ENCODE measurements at places on chromosomes 7 and 10.

GRCh38 chr10:132302421-132303310 is 5.1 kb downstream of the STK32C start:
- no peak for DNase-seq

- peak; percentile 9 for DNase-seq
Measured at GRCh38 chr7:5630670-5631069, 150.8 kb downstream of the RNF216 start.

DNA sequence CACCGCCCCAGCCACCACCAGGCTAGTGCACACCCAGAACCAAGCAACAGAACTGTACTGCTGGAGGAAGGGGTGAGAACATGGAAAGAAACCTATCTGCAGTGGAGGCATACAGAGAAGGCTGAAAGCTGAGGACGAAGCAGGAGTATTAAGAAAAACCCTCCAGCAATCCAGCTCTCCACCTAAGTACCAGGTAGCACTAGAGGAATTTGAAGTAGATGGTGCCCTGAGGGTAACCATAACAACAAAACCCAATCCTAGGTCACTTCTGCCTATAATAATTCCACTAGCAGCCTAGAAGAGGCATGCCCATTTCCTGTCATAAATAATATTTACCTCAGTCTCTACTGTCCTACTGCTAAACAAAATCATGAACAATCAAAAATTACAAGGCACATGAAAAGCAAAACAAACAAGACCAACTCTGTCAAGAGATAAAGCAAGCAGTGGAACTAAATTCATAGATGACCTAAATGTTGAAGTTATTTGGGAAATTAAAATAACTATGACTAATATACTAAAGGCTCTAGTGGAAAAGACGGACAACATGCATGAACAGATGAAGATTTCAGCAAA is 51.1 kb downstream of the HYCC1 start:
- no peak for DNase-seq

- no peak for DNase-seq
Measured at GRCh38 chr10:50216418-50216817, 34.9 kb downstream of the ASAH2 start.

DNA sequence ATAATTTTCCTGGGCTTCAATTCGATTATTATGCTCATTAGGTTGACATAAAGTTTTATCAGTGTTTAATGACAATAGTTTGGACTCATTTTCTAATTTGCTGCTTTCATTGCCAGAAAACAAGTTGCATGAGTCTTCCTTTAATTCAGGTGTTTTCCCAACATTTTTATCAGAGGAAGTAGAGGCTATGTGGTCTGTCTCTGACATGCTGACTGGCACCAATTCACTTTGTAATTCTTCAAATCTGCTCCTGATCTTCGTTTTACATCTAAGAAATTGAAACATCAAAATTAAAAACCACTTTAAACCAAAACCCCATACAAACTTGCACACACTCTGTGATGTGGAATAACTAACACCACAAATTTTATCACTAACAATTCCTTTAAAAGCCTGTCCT is 10.9 kb downstream of the CCDC186 start:
- DNase-seq: no peak

DNA sequence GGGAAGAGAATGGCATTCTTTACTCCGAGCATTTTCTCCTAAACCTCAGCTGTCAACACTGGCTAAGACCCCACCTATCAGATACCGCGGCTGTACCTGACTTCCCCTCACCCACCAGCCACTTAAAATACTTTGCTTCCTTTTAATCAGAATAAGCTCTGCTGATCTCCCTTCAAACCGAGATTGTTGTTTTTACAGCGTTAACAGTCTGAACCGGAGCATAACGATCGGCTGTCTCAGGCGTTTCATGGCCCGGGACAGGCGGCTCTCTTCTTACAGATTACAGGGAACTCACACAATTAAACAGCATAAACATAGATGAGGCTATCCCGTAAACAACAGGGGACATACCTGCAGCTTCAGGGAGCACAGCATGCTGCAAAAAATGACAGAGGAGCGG is 174.3 kb upstream of the RNF32 start:
- no peak for DNase-seq

GRCh38 chr10:33008499-33009243 is 50.6 kb upstream of the ITGB1 start:
- peak; percentile 42 for DNase-seq

GRCh38 chr10:436013-436697 is 253.3 kb downstream of the DIP2C start:
- no peak for DNase-seq

DNA sequence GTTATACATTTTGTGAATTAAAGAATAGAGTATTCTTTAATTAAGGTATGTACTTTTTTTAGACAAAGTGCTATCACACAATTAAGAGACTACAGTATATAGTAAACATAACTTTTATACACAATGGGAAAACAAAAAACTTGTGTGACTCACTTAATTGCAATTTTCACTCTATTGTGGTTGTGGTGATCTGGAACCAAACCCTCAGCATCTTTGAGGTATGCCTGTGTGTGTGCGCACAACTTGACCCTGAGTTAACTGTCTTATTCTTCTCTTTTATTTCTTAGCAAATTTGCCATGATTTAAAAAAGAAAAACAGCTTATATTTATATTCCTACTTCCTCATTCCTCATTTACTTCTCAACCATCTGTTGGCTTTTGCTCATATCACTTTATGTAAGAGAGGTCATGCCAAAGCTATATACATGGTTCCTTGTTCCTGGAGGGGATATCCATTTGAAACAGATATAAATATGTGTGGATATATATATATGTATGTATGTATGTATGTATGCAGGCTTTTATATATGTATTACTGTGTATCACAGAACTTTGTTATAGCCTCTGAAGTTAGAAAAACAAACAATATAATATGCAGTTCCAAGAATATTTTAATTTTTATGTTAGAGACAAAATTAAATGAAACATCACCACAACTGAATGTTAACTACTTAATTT is 259.5 kb upstream of the HGF start:
- no peak for DNase-seq

DNA sequence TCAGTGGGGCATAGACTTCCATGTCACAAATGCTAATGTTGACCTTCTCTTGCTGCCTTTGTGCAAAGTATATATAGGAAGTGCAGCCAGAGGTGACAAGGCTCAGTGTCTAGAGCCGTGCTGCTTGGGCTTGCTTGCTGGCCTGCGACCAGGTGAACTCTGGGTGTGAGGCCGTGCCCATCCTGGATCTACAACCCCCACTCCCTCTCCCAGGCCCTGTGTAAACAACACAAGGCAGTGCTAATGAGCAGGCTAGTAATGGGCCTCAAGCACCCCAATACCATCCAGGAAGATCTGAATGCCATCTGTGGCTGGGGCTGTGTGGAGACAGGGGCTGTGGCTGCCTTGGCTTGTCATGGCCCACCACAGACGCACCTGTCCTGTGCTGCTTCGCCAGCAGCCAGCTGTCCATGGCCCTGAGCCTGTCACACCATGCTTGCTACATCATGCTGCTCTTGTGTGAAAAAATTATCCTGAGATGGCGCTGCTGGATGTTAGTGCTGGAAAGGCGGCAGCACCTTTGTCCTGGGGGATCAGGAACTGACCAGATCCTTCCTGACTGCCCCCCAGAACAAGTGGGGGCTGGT is 107.6 kb upstream of the ZNF92 start:
- no peak for DNase-seq

DNA sequence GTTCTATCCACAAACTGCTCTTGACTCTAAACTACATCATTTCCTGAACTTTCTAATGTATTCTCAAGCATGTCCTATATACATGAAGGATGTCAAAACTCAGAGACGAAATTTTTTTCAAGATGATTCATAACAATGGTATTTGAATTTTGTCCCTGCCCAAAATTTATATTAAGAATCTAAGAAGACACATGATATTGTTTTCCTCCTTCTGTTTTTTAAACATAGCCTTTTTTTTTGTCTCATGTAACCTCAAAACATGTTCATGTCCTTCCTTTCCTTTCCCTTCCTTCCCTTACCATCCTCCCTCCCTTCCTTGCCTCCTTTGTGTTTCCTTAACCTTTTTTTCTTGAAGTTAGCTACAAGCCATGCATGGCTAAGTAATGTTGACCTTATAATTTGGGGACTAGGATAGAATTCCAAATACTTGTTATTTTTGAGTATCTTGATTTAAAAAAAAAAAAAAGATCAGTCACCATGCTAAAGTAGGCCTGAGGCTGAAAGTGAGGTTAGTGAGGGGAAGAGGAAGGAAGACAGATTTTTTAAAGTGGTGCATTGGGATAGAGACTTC is 163.0 kb downstream of the SUGCT start:
- DNase-seq: no peak

DNA sequence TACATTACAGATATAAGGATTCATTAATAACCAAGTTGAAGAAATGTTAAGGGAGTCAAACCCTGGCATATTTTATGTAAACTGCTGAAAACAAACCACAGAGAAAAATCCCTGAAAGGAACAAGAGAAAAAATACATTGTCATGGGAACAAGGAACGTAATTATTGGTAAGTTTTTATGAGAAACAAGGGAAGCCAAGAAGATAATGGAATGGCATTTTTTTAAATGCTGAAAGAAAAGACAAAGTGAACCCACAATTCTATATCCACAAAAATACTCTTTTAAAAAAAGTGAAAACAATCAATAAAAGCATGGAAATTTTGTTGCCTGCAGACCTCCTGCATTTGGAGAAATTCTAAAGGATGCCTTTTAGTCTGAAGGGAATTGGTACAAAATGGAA is 136.4 kb downstream of the CD36 start:
- DNase-seq: no peak

DNA sequence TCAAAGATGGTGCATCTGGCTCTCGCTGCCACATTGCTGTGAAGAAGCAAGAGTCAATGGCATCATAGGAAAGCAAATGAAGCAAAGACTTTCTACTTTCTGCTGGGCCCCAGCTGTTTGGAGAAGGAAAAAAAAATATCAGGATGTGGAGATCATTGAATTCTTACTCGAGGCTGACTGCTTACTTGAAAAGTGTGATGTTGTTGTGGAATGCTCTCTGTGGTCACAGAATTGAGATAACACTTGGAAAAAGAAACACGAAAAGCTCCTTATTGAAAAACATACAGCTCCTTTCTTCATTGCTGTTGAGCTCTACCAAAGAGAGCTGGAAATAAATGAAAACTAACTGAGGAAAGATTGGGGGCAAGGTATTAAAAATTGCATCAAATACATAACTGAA is 157.4 kb upstream of the TBX20 start:
- no peak for DNase-seq

- DNase-seq: no peak
Measured at GRCh38 chr10:62016623-62017490, 115.4 kb downstream of the ARID5B start.

DNA sequence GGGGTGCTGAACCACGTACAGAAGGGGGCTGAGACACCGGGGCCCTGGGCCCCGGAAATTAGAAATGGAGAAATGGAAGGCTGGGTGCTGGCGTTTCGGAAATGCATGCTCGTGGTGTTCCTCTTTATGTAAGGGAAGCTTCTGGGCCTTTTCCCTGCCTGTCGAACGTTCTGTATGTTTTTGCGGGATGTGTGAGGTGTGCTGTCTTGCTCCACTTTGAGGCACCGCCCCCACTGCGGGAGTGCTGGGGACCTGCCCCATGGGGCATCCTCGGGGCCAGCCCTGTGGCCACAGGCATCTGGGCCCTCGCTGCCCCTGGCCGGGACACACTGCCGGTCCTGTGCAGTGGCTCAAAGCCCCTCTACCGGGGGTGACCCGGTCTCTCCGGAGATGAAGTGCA is 1.7 kb upstream of the VENTX start:
- no peak for DNase-seq

DNA sequence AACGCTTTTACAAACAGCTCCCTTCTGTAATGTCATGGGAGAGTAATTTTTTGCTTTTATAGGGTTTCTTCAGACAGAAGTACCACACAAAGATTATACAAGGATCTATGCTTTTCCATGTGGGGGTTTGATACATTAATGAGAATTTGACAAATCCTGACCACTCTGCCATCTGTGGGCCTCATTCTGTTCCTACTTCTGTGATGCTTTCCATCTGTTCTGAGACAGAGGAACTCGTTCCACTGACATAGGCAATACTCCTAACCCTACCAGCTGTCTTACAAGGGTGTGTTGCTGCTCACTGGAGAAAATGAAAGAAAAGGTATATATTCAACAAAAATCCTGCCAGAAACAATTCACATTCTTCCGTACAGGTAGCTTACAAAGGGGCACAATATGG is 59.4 kb upstream of the NAMPT start:
- DNase-seq: no peak

DNA sequence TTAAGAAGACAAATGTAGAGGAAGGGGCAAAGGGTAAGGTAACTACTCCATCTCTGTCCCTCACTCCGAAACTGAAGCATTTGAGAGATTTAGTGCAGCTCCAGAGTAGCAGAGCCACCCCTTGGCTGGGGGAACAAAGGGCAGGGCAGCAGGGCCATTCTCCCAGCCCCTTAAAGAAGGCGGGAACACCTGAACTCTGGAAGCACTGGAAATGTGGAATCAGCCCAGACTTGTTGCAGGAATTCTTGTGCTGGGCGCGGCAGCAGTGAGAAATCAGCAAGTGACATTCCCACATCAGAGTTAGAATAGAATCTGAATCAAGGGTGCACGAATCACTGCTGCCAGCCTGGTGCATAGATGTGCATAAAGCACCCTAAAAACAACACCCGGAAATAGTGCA is 34.4 kb upstream of the GRM8 start:
- no peak for DNase-seq

- no peak for DNase-seq
Measured at GRCh38 chr10:125536236-125536635, 146.7 kb downstream of the TEX36 start.

DNA sequence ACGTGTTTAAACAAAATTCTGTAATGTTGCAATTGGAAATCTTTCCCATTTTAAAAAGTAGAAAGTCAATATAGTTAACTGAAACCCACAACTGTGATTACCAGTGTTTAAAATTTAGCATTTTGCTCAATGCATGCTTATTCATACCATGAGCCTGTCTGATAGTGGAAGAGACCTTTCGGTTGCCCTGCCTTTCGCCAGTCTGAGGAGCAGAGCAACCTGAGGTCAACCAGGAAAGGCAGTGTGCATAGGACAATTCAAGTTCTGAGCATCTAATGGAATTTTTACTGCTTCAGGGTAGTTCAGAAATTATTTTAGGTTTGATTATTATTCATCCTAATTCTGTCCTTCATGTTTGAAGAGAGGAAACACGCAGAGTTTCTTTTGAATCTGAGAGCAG is 100.8 kb downstream of the CUBN start:
- DNase-seq: no peak

- no peak for DNase-seq
Measured at GRCh38 chr7:462173-463103, 57.2 kb downstream of the PDGFA start.

- no peak for DNase-seq
Measured at GRCh38 chr10:51340845-51341610, 266.7 kb downstream of the PRKG1 start.
